ENCODE measurements at places on chromosomes 11 and 22.

DNA sequence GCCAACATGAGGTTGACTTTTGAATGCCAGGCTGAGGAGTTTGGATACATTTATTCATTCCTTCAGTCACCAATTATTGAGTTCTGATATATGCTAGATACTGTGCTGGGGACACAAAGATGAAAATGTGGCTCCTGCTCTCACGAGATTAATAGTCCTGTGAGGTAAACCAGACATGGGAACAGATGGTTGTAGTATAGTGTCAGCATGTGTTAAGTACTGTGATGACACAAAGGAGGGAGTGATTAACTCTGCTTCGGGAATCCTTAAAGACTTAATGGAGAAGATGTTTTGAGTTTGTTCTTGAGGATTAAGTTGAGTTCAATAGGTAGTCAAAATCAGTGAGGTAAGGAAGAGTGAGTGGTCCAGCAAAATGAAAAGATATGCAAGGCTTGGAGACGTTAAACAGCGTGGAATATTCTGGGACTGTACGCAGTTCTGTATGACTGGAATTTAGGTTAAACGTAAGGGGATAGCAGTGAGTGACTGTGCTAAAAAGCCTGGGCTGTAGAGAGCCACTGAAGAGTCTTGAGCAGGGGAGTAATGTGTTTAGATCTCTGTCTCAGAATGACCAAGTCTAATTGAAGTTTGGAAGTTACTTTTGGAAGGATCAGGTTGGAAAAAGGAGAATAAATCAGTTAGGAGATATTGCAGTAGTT, 11.8 kb downstream of the RNF121 start:
- DNase-seq, result no peak

- no peak for DNase-seq
Measured at GRCh38 chr11:34437224-34438125, 1.3 kb upstream of the CAT start.

DNA sequence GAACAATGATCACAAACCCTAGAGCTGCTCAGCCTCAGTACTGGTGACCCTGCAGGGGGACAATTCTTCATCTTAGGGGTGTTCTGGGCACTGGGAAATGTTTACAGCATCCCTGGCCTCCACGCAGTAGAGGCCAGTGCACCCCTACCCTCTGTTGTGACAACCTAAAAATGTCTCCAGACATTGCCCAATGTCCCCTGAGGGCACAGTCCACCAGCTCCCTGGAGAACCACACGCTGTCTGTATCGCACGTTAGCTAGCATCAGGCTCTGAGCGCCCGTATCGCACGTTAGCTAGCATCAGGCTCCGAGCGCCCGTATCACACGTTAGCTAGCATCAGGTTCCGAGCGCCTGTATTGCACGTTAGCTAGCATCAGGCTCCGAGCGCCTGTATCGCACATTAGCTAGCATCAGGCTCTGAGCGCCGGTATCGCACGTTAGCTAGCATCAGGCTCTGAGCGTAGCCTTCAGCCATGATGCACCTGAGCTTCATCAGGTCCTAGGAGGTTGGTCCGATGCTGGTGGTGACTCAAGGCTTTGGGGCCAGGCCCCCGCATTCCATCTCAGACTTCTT, 111.1 kb upstream of the ANO1 start:
- no peak for DNase-seq

DNA sequence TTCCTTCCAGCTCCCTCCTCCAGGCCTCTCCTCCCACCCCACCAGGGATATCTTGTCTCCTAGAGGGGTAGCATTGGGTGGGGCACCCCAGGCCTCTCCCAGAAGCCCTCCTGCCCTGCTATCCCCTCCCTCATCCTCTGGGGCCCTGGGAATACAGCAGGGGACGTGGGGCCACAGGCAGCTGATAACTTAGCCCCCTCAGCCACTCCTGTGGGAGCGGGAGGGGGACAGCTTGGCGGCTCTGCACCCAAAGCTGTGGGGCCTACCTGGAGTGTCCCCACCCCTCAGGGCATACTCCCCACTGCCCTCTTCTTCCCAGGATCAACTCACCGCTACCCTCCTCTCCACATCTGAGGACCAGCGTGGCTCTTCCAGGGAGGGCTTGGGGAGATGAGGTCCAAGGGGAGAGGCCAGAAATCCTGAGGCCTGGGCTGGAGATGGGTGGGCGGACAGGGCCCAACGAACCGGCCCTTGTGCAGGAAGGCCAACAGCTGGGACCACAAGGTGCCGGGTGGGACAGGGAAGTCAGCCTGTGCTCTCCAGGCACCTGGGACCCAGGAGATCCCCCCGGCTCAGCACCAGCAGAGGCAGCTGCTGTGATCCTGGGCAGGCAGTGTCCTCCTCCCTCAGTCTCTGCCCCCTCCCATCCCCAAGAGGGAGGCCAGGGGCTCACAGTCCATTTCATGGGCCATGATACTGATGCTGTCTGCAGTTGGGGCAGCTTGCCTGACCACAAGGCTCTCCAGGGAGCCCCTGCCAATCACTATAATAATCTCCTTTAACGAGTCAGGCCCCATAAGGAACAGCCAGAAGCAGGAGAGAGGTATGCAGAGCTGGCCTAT, 23.2 kb downstream of the NEAT1 start:
- DNase-seq, result peak; percentile 37

DNA sequence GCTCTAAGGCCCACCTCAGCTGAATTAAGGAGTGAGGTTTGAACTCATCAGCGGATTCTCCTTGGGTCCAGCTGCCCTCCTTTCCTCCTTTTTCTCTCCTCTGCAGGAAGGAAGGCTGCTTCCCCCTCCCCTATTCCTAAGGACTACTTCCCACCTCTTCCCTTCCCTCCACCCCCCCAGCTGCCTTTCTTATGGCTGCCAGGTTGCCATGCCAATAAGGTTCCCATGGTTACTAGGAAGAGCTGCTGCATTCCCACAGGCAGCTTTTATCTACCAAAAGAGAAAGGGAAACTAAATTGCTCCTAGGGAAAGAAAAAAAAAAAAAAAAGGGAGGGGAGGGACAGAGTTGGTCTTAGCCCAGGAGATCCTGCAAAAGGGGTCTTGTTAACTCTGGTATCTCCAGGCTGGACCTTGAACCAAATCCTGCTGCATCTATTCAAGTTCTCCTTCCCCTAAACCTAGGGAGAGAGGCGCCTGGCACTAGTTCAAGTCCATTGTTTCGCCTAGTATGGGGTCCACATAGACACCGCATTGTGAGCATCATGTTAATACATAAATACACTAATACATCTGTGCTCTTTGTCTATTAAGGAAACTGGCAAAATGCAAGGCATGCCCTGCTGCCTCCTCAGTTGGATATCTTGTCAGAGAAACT, 21.2 kb upstream of the FEZ1 start:
- peak; percentile 86 for DNase-seq

GRCh38 chr11:85935751-85936150, 80.6 kb downstream of the CCDC83 start:
- no peak for DNase-seq

Data from IMR-90 (cell line).